ENCODE measurements at places on chromosomes 12 and 14.

DNA sequence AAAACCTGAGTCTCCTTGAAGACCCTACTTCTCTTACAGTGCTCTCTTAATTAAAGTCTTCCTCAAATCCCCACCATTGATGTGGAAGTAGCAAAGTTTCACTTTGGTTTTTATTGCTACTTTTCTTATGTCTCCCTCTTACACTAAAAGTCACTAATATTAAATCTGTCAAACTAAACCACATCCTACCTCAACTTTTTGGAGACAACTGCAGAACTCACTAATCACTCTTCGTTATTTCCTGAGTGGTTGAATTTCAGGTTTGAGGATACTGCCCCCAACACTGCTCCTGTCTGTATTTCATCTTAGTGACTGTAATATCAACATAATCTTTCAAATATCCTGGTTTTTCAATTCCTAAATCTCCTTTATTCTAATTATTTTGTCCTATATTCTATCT is 213.0 kb upstream of the PDE3A start:
- no peak for DNase-seq

- no peak for DNase-seq
These were observed 3.8 kb downstream of the GXYLT1 start for GRCh38 chr12:42140901-42141300.

- DNase-seq = peak; percentile 50
These were observed 33.8 kb upstream of the FGD4 start for GRCh38 chr12:32365473-32366064.

DNA sequence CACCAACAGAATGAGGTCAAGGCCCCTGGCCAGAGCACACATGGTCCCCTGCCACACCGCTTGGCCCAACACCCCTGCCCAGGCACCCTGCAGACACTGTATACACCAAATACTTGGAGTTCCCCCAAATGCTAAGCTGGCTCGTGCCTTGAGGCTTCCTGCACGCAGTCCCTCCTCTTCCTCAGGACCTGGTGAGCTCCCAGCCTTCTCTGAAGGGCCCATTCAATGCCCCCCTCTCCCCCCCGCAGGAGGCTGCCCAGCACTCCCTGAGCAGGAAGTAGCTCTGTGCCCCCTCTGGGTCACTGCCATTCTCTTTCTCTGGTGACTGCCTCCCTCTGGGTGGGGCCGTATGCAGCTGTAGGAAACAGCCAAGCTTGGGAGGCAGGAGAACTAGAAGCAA is 75.3 kb downstream of the ITPK1 start:
- no peak for DNase-seq

DNA sequence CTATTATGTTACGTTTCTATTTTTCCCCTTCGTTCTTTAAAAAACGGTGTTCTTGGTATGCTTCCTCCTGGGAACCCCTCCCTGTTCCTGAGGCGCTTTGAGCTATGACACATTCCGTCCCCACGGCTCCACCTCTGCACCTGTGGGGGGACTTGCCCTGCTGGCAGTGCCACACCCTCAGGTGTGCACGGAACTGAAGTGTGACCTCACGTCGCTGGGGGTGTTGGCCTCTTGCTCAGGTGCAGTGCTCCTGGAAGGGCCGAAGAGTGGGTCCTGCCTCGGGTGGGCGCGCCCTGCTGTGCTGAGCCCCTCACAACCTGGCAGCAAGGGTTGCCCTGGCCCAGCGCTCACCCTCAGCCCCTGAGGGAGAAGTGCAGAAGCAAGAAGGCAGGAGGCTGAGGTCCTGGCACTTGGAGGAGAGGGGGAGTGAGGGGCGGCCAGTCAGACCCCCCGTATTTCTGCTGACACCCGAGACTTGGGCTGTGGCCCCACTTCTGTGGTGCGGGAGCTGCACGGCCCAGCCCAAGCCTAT is 4.9 kb downstream of the AMN start:
- DNase-seq = no peak

DNA sequence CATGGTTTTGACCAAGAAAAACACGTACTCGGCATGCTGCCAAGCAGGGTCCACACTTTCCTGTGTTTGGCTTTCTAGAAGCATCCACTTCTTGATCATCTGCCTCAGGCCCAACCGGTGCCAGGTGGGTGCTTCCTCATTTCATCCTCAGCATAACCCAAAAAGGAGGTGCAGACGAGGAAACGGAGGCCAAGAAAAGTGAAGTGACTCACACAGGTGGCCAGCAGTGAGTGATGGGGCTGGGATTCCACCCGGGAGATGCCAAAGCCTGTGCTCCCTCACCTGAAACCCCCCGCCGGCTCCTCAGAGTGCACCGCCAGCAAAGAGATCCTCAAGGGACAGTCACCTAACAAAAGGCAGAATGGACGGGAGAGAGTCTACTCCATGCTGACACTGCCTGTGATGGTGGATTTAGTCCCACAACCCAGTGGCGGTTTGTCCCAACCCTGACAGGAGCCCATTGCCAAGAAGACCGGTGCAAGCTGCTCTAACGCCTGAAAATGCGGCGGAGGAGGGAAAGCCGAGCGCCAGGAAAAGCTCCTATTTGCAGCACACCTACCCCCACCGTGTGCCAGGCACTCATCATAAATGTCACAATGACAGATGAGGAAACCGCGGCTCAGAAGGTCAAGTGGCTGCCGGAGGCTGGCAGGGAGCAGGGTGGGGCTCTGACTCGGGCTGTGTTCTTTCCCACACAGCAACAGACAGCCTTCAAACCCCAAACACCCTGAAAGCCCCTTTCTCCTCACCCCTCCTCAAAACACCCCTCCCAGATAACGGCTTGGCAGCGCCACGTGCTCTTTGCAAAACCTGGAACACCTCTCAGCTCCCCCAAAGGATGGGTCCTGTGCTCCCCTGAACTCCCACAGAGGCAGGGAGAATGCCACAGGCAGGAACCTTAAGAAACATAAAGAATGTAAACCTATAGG is 18.8 kb downstream of the BCL11B start:
- DNase-seq = peak; percentile 77

GRCh38 chr12:50625029-50625925 is 120.5 kb downstream of the DIP2B start:
- DNase-seq = peak; percentile 12

DNA sequence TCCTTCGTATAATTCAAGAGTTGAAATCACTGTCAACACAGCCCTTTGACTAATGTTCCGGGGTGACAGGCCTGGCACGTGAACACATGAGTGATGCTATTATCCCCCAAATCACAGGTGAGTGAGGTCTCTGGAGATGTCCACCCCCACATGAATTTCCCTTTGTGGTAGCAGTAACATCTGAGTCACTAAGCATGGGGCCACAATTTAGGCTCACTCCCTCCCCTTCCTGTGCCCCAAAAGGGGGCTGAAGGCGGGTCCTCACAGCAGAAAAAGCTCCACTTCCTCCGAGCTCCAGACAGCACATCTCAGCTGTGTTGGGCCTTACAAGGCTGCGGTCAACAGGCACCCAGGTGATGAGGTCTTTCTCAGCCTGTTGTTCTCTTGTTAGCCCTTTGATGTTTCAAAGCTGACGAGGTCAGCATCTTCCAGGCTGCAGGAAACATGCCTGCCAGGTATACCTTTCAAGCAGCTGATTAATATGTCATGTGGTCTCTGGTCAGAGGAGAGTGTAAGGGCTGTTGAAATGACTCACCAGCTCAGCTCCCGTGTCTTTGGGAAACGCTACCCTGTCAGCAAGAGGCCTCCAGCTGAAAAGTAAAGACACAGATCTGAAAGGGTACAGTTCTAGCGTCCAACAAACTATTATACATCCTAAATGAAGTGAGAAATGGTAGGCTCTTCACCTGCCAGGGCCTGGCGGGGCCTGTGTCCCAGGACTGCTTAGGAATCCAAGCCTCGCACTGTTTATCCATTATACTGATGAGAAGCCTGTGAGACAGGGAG is 107.3 kb downstream of the ZFP36L1 start:
- peak; percentile 93 for DNase-seq

GRCh38 chr12:64793610-64794009 is 30.8 kb upstream of the TBC1D30 start:
- no peak for DNase-seq

DNA sequence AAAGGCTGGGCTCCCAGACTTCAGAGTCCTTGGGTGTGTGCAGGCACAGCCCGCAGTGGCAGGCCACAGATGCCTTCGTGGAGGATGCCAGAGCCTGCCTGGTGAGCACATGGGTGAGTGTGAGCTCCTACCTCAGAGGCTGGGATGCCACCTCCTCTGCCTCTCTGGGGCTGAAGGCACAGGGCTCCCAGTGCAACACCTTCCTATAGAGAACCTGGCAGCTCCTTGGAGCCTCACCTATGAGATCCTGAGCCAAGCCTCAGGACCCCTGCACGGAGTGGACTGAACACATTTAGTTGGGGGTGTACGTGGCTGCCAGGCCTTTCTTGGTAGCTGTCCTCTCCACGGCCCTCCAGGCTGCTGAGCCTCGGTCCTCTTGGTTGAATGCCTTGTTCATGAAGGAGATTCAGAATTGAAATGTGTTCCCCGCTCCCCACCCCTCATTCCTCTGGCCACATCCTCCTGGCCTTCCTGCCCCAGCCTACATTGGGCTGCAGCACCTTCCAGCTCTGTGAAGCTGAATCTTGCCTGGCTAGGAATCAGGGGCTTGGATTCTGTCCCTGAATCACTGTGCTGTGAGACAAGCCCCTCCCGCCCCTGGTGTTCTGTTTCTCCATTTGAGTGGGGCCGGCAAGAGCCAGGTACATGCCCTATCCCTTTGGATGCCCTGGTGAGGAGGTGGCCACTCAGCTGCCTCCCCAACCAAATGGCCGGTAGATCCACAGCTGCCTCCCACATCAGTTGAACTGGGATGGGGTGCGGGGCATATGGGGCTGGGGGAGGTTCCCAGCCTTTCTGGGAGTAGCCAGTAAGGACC is 38.7 kb upstream of the TRAF3 start:
- no peak for DNase-seq

DNA sequence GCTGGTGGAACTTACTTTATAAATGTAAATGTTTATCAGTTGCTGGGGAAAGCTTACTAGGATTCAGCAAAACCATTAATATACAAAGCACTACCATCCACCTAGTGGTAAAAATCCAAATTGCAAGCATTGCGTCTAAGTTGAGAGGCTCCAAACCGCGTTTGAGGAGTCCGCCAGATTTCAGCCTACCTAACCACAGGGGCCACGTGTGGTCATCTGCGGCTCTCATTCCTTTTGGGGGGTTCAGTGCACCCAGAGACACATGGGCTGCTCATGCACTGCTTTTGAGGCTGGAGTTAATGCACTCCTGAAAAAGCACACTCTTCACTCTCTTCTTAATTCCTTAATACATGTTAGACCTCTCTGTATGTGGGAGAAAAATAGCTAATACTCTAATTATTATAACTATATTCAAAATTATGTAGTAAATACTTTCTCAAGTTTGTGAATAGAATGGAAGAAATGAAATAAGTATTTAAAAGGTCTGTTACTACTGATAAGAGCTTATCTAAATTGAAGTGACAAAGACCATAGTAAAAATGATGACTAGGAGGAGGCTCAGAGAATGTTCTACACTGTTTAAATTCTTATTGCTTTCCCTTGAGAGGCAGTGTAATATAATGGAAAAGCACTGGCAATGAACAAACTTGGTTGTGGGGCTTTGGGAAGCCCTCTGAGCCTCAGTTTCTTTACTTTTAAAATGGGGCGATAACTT is 41.4 kb upstream of the MANSC4 start:
- DNase-seq = peak; percentile 84

GRCh38 chr14:105260959-105261358 is 12.6 kb downstream of the BTBD6 start:
- DNase-seq = no peak

DNA sequence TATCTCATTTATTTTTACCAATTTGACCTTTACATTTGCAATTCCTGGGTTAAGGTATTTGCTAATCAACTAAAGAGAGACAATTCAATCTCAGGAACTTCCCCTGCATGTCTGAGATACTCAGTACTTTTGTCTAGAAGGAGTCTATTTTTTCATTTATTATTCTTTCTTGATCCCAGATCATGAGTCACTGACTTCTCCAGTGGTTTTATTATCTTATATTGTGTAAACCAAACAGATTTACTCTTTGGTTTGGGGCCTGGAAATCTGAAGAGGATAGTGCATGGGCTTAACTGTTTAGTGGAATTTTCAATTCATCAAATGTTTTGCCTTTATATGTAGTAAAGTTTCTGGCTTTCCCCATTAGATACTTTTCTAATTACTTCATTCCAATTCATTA is 185.4 kb downstream of the ALG10B start:
- no peak for DNase-seq

DNA sequence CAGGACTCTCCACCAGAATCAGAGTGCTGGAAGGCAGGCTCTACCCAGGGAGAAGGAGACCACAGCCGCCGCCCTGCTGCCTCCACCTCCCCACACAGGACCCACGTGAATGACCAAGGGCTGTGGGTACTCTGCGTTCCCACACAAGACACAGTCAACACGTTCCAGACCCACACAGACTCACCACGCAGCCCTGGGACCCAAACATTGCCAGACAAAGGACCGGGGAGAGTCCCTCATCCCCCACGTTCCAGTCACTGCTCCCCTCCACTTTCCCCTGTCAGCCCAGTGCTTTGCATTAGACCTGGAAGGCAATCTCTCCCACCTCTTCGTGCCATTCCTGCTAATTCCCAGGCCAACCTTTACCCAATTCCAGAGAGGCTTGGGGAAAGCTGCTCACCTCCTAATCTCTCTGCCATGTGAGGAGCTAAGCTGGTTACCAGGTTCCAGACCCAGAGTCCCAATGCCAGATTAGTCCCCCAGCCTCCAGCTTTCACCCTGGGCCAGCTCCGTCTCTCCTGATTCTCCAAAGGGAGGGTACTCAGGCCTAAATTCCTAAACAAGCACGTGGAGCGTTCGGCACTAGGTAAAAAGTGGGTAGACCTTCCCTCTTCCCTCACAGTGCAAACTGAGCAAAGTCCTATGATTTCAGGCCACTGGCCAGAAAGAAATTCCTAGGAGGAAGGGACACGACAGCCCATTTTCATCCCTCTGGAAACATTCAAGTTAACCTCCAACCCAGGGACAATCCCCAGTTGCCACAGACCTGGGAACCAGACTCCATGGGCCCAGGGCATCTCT is 4.9 kb downstream of the SLC6A13 start:
- no peak for DNase-seq

All from CD4-positive, alpha-beta T cell treated with Interleukin-2 at 100 ng/mL for 4 hours (primary cell).